Stimulated activated CD4-positive, alpha-beta T cell treated with anti-CD3 and anti-CD28 coated beads, Interleukin-12 subunit alpha, Interleukin-12 subunit beta, amount 100 ng/mL, for 24 hours (primary cell): ENCODE measurements at places on chromosomes 3 and 15.
A peak's percentile ranks its signal among the peaks of the same experiment; 100 is the strongest.

DNA sequence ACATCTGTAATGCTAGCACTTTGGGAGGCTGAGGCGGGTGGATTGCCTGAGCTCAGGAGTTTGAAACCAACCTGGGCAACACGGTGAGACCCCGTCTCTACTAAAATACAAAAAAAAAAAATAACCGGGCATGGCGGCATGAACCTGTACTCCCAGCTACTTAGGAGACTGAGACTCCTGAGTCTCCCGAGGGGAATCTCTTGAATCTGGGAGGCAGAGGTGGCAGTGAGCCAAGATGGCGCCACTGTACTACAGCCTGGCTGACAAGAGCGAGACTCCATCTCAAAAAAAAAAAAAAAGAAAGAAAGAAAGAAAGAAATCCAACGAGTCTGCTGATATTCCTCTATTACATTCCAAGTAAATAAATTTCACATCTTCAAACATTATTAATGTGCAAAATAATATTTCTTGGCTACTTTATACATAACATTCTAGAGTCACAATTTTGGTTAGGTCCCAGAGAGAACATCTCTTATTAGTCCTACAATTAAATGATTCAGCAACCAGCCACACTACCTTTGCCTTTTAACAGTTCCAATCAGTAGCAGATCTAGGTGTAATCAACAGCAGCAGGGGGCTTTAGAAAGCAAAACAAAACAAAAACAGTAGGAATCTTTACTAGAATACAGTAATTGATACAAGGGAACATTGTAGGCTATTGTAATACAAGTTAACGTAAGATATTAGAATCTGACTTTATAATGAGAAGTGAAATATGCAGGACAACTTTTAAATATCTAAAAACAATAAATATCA, 195.8 kb downstream of the TBC1D5 start:
- no peak for DNase-seq

DNA sequence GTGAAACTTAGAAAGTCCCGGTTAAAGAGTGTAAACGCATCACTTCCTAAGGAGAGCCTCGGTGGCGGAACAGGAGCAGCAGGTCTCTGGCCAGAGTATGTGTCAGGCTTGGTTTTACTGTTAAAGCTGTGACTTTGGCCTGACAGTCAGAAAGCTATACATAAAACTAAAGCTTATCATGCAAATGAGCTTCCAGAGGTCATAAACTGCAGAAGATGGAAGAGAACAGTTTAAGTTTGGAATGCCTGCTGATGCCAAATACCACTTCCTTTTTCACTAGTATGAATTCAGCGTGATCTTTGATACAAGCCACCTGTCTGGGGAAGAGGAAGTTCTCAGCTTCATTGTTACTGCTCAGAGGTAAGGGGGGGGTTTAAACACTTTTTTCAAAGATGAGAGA, 125.1 kb upstream of the CTDSPL start:
- DNase-seq = no peak

GRCh38 chr3:58989163-58989562, 60.7 kb downstream of the CFAP20DC start:
- DNase-seq = no peak

GRCh38 chr3:47223755-47224154, 58.8 kb downstream of the KIF9 start:
- DNase-seq = no peak

GRCh38 chr3:126485956-126486355, 10.3 kb upstream of the ZXDC start:
- no peak for DNase-seq

GRCh38 chr3:166362698-166363097, 525.5 kb upstream of the BCHE start:
- DNase-seq = no peak

DNA sequence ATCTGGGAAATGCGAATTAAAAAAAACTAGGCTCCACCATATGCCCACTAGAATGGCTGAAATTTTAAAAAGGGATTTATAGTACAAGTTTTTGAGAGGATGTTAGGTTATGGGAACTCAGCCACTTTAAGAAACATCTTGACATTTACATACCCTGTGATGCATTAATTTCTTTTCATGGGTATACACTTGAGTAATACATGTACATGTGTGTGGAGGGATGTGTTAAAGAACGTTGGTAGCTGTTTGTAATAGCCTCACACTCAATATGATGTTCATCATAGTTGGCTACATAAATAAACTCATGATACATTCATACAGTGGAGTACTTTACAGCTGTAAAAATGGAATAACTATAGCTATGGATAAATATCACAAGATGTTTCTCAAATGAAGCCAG, 40.9 kb downstream of the MEF2A start:
- no peak for DNase-seq

DNA sequence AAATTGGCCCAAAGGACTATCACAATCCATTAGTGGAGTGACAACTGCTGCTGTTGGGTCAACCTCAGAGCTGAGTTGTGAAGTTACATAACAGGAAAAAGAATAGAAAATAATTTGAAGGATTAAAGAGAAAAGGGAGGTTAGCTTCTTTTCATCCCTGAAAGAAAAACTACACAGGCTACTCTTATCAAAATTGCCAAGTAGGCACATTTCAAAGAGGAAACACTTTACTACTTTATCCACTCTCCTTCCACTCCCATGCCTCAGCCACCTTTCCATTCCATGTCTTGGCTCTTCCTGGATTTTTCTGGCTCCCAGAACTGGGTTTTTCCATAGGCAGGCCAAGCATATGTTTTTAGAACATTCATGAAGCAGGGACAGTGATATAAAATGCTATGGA, 384.0 kb upstream of the RORA start:
- no peak for DNase-seq

GRCh38 chr3:184811034-184811433, 932 bp upstream of the VPS8 start:
- no peak for DNase-seq

DNA sequence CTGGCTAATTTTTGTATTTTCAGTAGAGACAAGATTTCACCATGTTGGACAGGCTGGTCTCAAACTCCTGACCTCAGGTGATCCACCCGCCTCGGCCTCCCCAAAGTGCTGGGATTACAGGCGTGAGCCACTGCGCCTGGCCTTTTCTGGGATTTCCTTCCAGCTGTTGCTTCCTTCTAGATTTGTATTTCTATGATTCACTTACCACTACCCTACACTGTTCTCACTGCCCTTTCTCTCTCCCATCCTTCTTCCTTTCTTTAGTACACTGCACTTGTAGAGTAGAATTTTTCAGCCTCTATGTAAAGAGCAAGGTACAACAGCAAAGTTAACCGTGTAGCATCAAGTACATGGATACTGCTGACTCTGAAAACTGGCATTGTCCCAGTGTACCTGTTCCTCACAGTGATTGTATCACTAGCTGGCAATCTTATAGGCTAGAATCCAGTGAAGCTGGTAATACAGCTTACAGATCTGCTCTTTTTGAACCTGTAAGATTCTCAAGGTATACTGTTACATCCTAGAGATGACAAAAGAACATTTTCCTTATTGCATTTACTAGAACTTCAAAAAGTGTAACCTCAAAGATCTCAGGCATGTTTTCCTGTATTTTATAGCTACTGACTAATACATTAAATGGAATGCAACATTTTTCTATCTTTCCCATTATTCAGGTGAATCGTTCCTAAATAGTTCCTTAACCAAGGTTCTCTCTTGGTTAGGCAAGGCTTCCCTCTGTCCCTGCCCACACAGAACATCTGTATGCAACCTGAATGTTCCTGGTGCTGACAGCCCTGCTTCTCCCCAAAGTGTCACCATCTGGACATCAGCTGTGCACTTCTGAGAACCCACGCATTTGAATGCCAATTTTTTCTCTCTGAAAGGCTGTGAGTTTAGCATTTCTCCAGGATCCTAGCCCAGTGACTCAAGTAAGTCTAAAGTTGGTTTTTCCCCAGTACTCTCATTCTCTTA, 74.1 kb upstream of the RAP2B start:
- DNase-seq = no peak

DNA sequence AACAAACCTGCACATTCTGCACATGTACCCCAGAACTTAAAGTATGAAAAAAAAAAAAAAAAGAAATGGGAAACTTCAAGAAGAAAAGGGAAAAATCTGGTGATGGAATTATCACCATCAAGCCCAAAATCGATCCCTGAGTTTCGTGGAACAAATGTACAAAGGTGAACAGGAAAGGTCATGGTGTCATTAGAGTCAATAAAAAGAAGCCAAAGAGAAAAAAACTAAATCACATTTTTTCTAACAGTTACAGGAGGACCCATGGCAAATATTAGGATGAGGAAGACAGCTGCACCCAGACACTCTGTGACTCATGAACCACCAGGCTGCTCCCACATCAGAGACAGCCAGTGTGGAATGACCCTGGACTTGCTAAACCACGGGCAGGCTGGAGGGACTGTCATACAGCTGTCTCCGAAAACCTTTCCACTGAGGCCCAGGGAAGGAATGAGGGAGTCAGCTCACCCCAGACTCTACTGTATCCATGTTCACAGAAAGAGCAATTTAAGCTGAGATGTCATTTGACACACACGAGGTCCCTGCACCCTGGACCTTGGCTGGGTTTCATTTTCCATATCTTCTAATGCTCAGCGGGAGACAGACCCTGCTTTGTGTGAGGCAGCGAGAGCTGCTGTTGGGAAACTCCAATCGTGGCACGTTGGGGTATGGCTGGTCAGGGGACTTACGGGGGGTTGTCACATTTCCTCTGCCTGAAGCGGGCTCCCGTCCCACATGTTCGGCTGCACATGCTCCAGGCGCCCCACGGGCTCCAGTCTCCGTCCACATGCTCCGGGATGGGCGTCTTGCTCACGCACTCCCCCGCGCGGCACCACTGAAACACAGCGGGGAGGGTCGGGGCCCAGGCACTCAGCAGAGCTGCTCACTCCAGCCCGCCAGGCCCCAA, 210.2 kb downstream of the ADAMTS17 start:
- DNase-seq = peak; percentile 20

- no peak for DNase-seq
Measured at GRCh38 chr15:27934782-27935181, 164.3 kb downstream of the OCA2 start.

DNA sequence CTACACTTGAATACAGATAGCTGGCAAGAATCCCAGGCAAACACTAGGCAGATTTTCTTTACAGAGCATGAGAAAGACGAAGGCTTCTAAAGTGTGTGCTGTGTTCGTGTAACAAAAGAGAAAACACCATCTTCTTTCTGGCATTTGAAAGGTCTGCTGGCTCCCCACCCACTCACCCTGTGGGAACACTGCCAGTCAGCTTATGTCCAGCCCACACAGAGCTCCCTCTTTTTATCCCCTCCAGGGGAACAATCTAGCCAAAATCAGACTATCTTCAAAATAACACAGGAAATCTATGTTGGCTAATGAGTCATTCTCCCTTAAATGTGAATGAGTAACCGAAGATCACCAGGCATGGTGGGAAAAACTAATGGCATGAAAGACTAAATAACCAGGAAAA, 45.6 kb upstream of the PAQR5 start:
- no peak for DNase-seq

DNA sequence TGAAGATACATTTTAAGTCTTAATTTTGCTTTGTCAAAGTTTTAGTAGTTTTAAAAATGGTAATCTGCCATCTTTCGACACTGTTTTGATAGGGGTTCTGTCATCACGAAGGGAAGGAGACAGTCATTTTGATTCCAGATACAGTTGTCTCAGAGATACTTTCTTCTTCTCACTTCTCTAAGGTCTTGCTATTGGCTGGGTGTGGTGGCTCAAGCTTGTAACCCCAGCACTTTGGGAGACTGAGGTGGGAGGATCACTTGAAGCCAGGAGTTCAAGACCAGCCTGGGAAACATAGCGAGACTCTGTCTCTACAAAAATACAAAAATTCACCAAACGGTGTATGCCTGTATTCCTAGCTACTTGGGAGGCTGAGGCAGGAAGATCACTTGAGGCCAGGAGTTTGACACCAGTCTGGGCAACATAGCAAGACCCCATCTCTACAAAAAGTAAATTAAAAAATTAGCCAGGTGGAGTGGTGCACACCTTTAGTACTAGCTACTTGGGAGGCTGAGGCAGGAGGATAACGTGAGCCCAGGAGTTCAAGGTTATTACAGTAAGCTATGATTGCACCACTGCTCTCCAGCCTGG, 3.3 kb downstream of the RAB8B start:
- no peak for DNase-seq

DNA sequence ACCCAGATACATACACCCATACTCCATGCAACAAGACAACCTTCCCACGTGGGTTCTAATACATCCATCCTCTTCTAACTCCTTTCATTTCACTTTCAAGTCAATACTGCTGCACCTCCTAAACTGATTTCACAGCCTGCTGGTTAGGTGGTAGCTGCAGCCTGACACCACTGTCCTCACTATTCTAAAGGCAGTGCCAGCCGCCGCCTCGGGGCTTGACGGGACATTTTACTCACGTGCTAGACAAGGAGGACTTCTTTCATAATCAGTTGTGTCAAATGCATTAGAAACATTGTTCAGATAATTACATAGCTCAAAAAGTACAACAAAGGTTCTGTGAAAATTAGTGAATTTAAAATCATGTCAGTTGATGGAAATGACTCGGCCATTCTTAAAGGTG, 6.3 kb downstream of the UROC1 start:
- DNase-seq = no peak

GRCh38 chr3:31620656-31621055, 87.9 kb downstream of the STT3B start:
- no peak for DNase-seq

- DNase-seq = no peak
Measured at GRCh38 chr15:83284559-83285283, at the start of gene BNC1. Gene BNC1 (minus strand): TSS chr15:83284664. CDS start chr15:83284628, 36 bp downstream.

DNA sequence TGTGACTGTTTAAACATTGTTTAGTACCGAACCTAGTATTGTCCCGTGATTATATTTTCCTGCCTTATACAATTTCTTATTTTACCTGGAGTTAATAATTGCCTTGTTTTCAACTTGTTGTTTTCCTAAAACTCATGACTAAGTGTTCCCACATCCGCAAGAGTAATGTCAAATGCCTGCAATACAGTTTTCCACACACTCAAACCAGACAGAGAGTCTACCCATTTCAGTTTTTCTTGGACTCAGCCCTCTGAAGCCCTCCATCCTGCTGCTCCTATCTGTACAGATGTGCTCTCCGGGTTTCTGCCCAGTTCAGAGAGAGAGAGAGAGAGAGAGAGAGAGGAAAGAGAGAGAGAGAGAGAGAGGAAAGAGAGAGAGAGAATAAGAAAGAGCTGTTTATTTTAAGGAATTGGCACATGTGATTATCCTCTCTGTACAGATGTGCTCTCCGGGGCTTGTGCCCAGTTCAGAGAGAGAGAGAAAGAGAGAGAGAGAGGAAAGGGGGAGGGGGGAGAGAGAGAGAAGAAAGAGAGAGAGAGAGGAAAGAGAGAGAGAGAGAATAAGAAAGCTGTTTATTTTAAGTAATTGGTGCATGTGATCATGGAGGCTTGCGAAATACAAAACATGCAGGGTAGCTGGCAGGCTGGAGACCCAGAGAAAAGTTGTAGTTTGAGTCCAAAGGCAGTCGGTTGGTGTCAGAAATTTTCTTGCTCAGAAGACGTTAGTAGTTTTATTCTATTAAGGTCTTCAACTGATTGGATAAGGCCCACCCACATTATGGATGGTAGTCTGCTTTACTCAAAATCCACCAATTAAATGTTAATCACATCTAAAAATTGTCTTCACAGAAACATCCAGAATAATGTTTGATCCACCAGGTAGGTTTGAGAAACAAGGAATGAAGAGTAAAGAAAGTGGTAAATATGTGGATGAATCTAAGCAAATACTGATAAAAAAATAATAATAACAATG, 104.1 kb upstream of the GOLGA8J start:
- DNase-seq = no peak
